Stimulated activated CD4-positive, alpha-beta T cell treated with anti-CD3 and anti-CD28 coated beads, TNF-alpha, amount 100 ng/mL, for 1 hour (primary cell): ENCODE measurements at places on chromosomes 5 and 9.

DNA sequence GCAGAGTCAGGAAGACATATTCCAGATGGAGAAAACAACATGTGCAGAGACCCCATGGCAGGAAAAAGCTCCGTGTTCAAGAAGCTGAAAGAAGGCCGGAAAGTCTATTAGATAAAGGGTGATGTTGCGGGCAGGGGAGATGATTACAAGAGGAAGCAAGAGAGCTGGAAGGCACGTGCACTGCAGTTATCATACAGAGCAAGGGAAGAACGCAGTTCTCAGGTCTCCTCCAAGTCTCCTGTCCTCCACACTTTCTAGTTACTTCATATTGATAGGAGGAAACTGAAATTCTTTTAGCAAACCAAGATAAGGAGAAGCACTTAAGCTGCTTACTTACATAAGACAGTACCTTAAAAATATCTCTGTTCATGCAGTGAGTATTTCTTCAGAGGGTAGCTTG lies 58.3 kb upstream of the PLPP6 start:
- no peak for DNase-seq

DNA sequence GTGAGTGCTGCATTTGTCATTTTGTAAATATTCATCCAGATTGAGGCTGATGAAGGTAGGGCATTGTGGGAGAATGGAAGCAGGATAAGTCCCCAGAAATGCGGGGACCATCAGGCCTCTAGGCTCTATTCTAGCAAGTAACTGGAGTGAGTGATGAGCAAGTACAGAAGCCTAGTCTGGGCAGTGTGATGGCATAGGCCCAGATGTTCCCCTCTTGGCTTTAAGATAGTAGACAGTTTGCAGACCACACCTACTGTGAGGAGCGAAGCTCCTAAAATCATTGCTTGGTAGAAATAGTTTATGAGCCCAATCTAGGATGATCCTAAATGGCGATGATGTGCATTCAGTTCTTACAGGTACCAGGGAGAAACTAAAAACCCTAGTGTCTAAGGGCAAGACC lies 24.3 kb downstream of the NDFIP1 start:
- no peak for DNase-seq

- DNase-seq = no peak
Measured at GRCh38 chr9:91919621-91920020, 30.4 kb downstream of the ROR2 start.

GRCh38 chr5:169164481-169164925 lies 136.4 kb downstream of the SLIT3 start:
- DNase-seq = no peak

- no peak for DNase-seq
Measured at GRCh38 chr5:108747774-108748400, at the start of gene FER. Gene FER, plus strand, starts transcription at chr5:108747897. Its CDS starts 50,286 bp downstream, at chr5:108798183.

- DNase-seq = no peak
Measured at GRCh38 chr5:123997462-123998215, 485.7 kb downstream of the CSNK1G3 start.

- DNase-seq = no peak
Measured at GRCh38 chr5:134769206-134769605, 10.6 kb downstream of the DDX46 start.

GRCh38 chr9:75071530-75072122 lies 16.3 kb downstream of the NMRK1 start:
- peak; percentile 30 for DNase-seq

- DNase-seq = no peak
Measured at GRCh38 chr5:135651156-135651555, 72.4 kb upstream of the CXCL14 start.

DNA sequence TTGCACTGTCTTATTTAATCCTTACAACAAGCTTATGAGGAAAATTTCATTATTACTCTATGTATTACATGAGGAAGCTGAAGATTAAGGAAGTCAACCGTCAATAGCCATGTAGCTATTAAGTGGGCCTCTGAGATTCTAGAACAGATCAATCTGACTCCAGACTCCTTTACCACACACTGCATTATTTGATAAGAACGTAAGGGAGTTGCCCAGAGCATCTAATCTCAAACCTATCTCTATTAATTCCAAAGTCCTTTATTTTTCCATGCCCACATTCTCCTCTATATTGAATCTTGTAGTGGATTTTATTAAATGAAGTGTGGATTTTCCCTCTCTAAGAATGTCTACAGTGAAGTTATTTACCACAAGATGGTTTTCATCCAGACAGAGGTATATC lies 118.2 kb upstream of the MTAP start:
- no peak for DNase-seq

DNA sequence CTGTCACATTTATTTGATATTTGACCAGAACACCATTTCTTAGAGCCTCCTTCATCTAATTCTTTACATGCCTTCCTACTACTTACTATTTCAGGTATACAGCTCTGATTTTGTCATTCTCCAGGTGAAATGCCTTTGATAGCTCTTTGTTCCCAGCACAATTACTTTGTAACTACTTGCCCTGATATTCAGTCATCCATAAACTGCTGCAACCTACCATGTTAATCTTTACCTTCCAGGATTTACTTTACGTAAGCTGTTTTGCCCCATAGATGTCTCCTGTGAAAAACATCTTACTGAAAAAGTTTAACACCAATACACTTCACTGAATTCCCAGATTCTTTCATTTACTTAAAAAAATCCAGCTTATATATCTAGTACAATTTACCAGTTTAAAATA lies 443.8 kb upstream of the CYLC2 start:
- no peak for DNase-seq

- no peak for DNase-seq
Measured at GRCh38 chr9:117868594-117868993, 164.4 kb downstream of the TLR4 start.

DNA sequence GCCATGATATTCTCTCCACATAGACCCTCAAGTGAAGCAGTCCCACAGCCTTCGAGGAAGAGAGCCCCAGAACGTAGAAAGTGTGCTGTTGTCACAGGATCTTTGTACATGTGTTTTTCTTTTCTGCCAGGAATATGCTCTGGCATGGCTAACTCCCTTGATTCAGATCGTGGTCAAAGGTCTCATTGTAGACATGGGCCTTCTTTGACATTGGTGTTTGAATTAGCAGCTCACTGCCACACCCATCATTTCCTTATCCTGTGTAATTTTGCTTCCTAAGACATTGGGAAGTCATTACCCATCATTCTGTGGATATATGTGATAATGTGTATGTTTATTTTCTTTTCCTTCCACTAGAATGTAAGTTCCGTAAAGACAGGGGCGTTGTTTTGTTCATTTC lies 25.5 kb downstream of the MTRR start:
- no peak for DNase-seq

DNA sequence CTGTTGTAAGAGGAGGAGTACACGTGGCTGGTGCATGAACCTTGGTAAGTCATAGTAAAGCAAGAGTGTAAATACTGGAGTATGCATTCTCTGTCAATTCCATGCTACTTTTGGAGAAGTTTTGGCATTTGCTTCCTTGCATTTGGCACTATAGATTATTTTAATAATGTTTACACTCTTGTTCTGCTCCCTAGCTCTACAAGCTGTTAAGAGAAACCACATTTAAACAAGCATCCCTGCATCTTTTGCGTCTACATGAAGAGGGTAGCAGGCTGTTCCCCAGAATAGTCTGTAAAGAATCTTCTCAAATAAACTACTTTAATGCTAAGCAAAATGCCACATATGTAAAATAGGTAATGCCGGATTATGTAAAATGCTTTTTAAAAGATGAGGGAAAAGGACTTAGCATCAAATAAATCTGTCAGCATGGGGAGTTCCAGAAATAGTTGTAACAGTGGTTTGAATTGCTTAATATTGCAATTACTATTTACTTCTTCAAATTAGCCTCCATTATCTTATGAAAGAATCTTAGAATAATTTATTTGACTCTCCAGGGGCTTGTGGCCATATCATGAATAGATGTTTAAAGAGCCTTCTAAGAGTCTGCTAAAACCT lies 2127.3 kb upstream of the WWC1 start:
- no peak for DNase-seq

- DNase-seq = no peak
Measured at GRCh38 chr5:97635553-97635952, 452.5 kb upstream of the RIOK2 start.

GRCh38 chr5:176687881-176688280 lies 40.6 kb downstream of the TSPAN17 start:
- DNase-seq = no peak

- DNase-seq = no peak
Measured at GRCh38 chr5:32794086-32794485, 83.0 kb downstream of the NPR3 start.

- no peak for DNase-seq
Measured at GRCh38 chr5:52893863-52894262, 95.3 kb upstream of the ITGA2 start.

DNA sequence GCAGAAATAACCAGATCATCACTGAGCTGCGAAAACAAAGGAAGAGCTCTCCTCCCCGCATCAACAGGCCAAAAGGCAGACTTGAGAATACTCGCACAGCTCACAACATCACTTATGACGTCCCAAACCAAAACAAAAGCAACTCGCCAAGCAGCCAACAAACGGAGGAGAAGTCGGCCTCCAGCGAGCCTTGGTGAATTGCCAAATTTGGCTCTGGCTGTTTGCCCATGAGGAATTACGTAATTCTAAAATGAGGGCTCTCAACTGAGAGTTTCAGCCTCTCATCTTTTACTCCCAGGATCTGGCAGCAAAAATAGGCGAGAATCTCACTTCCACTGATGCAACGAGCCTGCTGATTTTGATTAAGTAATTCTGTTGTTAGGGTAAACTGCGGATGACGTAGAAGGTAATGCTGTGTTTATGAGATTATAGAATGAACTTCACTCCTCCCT lies 51.7 kb upstream of the SEMA6A start:
- no peak for DNase-seq

DNA sequence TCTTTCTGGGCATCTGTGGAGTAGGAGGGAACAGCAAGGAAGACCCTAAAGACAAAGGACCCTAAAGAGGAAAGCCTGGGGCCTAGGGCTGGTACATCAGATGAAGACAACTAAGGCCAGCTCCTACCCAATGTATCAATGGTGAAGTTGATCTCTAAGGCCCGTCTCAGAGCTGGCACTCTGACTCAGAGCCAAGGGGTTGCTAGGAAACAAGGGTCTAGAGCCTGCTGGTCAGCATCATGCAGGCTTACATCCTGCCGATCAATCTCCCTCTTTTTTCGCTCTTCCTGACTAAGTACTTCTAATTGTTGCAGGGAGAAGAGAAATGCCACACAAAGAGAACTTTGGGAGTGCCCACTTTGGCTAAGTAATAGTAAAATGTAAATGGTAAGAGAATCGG lies 26.2 kb downstream of the TRIM32 start:
- DNase-seq = no peak

GRCh38 chr5:34854459-34855174 lies 15.7 kb downstream of the TTC23L start:
- DNase-seq = no peak

GRCh38 chr5:41925555-41925951 lies 472 bp downstream of the FBXO4 start:
- DNase-seq = no peak

- DNase-seq = no peak
Measured at GRCh38 chr5:66807743-66808142, 211.6 kb downstream of the MAST4 start.

- no peak for DNase-seq
Measured at GRCh38 chr5:52804981-52805380, 17.3 kb downstream of the ITGA1 start.

GRCh38 chr5:37662789-37663485 lies 176.9 kb downstream of the GDNF start:
- DNase-seq = no peak

GRCh38 chr9:70954126-70954525 lies 167.3 kb downstream of the TRPM3 start:
- no peak for DNase-seq

GRCh38 chr5:174698156-174698555 lies 26.2 kb upstream of the MSX2 start:
- DNase-seq = no peak

GRCh38 chr5:108461628-108462367 lies 79.9 kb upstream of the FBXL17 start:
- no peak for DNase-seq

DNA sequence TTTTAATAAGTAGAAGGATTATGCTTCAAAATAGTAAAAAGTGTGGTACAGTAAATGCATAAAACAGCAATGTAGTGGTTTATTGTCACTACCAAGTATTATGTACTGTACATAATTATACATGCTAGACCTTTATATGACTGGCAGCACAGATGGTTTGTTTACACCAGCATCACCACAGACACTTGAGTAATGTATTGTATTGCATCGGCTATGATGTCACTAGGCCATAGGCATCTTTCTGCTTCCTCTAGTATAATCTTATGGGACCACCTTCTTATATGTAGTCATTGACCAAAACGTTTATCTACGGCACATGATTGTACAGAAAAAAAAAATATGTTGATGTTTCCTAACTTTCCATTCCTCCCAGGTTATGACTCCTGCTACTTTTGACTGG lies 31.9 kb upstream of the SSBP2 start:
- DNase-seq = no peak

GRCh38 chr5:107564931-107565372 lies 105.8 kb downstream of the EFNA5 start:
- no peak for DNase-seq

DNA sequence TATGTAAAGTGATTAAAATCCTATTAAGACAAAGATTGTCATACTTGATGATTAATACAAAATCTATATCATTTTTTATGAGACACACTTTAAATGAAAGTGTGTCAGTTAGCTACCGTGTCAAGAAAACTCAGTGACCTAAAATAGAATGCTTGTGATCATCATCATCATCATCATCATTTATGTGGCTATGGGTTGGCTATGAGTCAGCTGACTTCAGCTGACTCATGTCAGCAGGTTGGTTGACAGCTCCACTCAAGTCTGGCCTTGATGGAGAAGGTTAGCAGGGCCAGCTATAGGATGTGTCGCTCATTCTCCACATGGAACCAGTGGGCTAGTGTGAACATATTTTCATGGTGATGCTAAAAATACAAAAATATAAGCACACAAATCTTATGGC lies 43.8 kb upstream of the ZNF300 start:
- no peak for DNase-seq

DNA sequence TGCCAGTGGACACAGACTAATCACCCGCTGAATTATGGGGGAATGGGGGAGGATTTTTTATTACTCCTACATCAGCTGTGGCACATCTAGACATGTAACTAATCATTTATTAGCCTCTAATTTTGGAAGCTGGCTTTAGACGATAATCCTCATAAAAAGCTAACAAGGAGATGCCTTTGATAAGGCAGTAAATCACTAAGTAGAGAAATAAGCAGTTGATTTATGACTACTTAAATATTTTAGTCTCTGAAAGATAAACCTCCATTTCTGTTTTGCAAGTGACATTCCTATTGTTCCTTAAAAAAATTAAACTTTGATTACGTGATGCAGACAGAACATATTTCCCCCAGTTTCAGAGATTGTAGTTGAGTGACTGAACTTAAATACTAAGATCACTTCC lies 206.4 kb upstream of the CDKN2B start:
- no peak for DNase-seq

DNA sequence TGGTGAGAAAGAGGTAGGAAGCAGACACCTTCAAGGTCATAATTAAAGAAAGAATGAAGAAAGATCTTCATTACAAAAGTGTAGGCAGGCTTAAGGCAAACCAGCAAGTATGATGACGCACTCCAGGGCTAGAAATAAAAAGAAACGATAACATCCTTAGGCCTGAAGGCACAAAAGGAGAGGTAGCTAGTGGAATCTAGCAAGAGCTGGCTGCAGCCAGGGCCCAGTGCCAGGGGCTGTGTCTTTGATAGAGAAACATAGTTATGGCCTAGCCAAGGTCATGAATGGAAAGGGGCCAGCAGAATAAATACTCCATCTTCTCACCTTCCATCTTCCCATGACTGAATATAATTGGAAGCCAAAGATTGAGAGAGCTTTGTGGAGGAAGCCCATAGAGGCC lies 6.8 kb upstream of the SH3TC2 start:
- no peak for DNase-seq
